Suppressor macrophage treated with lipopolysaccharide for 4 hours (primary cell): ENCODE measurements at places on chromosomes 3 and 15.
A peak's percentile ranks its signal among the peaks of the same experiment; 100 is the strongest.

DNA sequence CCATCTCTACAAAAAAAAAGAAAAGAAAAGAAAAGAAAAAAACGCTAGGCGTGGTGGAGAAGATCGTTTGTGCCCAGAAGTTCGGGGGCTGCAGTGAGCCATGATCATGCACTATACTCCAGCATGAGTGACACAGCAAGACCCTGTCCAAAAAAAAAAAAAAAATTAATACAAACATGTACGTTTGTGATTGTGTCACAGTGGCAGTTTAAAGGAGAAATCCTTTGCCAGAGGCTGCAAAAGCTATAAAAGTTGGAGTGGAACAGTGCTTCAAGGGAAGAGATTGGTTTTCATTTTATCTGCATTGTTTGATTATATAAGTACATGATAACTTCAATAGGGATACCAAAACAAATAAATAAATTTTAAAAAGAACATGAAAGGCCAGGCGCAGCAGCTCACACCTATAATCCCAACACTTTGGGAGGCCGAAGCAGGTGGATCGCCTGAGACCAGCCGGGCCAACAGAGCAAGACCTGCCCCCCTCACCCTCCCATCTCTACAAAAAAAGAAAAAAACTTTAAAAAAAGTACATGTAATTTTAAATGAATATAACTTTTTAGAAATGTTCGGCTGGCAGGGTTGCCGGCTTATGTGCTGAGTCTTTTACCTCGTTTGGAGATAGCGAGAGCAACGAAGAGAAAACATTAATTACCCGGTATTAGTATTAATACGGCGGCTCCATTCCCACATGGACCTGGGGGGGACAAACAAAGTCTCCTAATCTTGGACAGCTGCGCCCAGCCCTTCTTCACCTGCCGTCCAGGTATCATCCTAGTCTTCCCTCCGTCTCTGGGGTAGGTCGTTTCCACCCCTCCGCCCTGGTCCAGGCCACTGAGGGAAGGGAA lies 573 bp upstream of the DIS3L start:
- no peak for DNase-seq

GRCh38 chr3:167723025-167723512 lies 11.6 kb downstream of the PDCD10 start:
- DNase-seq: no peak

DNA sequence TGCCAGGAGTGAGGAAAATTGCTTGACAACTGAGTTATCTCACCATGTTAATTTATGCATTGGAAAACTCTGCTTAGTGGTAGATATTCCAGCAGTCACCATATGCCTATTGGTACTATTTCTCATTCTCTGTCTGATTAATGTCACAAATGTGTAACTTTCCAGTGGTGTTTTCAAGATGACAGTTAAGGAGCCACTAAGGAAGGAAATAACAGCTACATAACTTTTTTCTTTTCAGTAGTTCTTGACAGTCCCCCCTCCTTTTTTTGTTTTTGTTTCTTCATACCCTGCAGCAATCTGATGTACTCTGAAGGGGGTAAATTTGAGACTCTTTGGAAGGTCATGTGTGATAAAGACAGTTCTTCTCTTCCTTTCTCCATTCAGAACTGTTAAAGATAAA lies 13.1 kb downstream of the RASA2 start:
- DNase-seq: no peak

GRCh38 chr3:43389388-43390254 lies 103.3 kb downstream of the SNRK start:
- DNase-seq: peak; percentile 84

DNA sequence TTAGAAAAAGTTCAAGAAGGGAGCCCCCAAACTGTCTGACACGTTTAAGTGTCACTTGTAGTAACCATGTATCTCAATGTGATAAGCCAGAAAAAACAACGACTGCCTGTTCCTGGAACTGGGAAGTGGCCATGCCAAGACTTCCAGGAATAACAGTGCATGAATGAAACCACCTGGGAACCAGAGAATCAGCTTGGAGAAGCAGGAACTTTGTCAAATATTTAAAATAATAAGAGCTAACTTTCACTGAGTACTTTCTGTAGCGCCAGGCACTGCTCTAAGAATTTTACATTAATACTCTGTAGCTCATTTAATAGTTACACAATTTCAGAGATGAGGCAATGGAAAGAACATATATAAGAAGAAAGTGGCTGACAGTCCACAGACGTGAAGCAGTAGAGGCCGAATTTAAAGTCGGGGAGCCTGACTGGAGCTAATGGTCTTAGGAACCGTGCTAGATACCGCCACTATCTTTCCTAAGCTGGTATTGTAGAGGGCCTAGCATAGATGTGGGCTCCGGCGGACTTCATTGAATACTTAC lies 876 bp downstream of the PLSCR1 start:
- DNase-seq: peak; percentile 61

GRCh38 chr3:43296565-43296964 lies 10.2 kb downstream of the SNRK start:
- DNase-seq: peak; percentile 70

GRCh38 chr15:42427429-42428223 lies 63.3 kb downstream of the ZNF106 start:
- no peak for DNase-seq

GRCh38 chr3:161177991-161178390 lies 43.1 kb upstream of the NMD3 start:
- no peak for DNase-seq

GRCh38 chr3:27606537-27606936 lies 115.6 kb downstream of the EOMES start:
- no peak for DNase-seq
